NCI-H1436 treated with DMSO at 0.1 percent for 48 hours (cell line): ENCODE measurements at places on chromosomes 7 and 10.

- DNase-seq = no peak
Observed at GRCh38 chr10:77602231-77602912, 35.2 kb downstream of the KCNMA1 start.

GRCh38 chr7:39027491-39027890, 49.8 kb downstream of the POU6F2 start:
- no peak for DNase-seq

GRCh38 chr10:89563861-89564478, 28.6 kb upstream of the SLC16A12 start:
- no peak for DNase-seq

- DNase-seq = no peak
Observed at GRCh38 chr10:20890491-20891337, 6.4 kb downstream of the NEBL start.

- DNase-seq = no peak
Observed at GRCh38 chr10:101693651-101693977, 1.4 kb downstream of the FBXW4 start.

DNA sequence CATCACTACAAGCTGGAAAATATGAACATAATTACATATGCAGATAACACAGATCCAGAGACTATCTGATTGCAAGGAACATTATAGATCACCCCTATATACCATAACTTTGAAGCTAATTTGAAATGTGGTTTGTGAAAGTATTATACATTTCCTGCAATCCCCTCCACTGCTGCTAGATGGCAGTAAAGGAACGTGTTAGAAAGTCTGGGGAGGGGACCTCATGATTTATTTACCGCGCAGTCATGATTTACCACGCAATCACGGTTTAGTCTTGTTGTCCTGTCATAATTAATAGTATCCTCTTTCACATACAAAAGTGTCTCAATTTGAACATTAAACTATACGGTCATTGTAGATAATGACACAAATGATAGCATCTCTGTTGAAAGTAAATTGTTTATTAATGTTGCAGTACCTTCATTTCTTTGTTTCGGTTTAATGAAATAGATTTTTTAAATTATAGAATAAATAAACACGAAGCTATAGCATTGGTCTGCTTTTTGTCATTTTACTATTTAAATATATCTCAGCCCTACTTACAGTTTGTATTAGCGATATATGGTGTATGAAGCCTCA, 145.3 kb upstream of the PRSS1 start:
- no peak for DNase-seq

- no peak for DNase-seq
Observed at GRCh38 chr10:71735709-71736569, 16.4 kb upstream of the C10orf105 start.

GRCh38 chr7:156176039-156176438, 363.8 kb upstream of the SHH start:
- DNase-seq = no peak

- DNase-seq = no peak
Observed at GRCh38 chr10:44293306-44293778, 91.6 kb downstream of the CXCL12 start.

DNA sequence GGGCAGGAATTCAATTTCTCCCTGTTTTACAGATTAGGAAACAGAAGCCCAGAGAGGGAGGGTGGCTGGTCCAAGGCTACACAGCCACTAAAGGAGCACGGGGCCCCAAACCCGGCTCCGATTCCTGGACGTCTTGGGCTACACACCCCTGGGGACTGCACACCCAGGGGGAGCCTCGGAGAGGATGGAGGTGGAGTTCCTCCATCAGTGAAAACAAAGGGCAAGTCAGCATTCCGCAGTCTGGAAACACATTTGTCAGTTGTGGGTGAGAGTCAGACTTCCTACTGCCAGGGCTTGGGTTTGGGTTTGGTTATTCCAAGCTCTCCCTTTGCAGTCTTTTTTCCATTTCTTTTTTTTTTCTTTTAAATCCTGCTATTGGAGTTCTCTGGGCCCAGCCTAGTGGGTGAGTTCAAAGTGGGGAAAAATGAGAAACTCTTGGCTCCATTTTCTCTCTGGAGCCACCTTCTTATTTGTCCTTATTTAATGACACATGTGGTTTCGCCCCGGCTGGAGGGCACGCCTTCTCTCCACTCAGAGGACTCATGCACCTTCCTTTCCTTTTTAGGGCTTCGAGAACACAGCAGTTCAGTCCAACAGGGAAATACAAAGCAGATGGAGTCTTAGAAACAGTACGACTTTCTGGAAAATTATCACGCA, 59.9 kb upstream of the AQP1 start:
- no peak for DNase-seq

DNA sequence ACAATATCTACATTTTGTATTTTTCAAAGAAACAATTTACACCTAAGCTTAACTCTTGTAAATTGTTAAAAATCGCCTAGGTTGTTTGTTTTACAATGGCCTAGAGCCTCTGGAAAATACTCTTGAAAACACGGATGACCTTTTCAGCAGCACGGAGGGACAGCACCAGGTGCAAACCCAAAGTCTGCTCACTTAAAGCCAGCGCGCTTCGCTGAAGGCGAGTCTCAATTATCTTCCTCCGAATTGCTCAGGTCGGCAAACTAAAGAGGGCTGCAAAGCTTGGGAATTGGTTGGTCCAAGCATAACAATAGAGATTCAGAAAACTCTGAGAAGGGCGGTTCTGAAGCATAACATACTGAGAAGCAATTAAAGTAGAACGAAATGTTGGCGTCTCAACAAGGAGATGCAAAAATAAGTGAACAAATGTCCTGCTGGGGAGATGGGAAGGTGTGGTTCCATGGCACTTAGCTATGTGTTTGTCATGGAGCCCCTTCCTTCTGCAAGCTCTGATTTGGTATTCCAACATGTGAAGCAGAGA, 139.9 kb upstream of the PITRM1 start:
- DNase-seq = no peak

DNA sequence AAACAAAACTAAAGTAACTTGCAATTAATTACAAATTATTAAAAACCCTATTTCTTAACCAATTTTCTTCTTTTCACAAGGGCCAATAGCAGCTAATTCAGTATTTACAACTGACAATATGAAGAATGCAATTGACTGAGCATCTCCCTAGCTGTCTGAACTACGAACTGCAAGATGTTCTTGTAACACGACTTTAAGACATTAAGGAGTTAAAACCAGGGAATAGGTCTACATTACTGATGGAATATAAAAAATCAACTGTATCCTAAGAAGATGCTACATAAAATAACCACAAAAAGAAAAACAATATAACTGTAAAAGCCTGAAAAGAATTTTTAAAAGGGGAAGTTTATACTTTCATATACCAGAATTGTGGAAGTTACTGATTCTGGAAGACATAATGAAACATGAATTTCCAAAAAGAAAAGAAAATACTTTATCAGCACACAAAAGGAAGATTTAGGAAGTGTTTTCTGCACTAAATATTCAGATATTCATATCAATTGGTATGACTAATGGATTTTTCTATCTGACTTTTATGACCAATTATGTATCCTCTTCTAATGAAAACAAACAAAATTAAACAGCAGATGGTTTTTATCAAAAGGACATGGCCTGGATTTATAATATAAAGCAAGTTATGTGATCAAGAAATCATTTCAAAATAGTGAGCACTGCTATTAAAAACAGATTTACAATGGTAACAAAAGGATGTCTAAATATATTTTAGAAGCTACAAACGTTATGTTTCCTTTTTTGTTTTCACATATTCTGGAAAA, 1.6 kb downstream of the GPR22 start:
- no peak for DNase-seq

DNA sequence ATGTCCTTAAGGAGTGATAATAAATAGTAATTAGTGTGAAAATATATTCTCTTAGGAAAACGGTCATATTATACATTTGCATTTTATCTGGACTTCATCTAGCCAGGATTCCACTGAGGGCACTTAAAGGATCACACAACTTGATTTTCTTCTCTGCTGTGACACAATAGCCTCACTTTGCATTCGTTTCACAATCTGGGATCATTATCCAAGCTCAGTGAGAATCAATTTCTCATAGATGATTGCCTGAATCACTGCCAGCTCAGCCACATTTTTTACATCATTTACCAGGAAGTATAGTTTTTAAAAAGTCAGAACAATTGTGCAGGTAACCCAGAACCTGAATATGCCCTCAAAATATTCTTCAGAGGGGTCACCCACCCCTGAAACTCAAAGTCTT, 68.9 kb downstream of the PTPRZ1 start:
- DNase-seq = no peak

DNA sequence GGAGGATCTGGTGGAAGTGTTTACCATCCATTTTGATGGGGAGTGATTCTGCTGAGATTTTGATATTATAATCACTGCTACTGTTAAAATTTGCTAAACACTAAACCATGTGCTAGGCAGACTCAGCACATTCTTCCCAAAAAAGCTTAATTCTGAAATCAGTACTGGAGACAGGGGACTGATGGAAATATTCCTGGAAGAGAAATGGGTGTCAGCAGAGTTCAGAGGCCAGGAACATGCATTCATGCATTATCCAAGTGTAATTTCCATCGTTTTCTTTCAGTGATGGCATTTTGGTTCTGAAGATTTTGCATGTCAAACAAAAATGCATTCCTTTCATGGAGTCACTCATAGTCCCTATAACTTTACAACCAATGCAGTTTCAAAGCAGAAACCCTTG, 79.0 kb downstream of the CDCA7L start:
- no peak for DNase-seq

DNA sequence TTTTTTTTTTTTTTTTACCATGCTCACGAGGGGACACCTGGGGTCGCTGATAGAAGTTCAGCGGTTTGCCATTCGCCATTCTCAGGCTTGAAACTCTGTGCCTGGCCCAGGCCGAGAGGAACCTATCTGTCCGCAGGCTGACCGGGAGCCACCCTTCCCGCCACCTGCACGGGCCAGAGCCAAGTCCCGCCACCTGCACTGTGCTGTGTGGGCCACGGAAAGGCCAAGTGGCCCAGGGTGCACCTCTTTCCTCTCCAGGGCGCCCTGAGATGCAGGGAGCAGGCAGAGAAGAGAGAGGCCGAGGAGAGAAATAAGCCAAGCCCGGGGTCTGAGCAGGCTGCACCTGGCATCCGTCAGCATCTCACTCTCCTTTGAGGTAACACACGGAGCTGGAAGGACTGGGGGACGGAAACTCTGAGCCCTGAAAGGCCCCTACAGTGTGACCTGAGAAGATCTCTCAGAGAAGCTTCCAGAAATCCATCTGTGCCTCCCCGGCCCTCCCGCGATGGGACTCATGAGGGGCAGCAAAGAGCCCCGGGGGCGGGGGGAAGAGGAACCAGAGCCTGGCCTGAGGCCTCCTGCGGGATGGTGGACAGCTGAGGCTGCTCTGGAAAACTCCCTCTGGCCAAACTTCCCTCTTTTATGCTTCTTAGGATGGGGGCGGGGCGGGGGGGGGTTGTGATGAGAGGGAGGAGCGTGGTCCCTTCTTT, 46.6 kb downstream of the PRKAG2 start:
- no peak for DNase-seq

DNA sequence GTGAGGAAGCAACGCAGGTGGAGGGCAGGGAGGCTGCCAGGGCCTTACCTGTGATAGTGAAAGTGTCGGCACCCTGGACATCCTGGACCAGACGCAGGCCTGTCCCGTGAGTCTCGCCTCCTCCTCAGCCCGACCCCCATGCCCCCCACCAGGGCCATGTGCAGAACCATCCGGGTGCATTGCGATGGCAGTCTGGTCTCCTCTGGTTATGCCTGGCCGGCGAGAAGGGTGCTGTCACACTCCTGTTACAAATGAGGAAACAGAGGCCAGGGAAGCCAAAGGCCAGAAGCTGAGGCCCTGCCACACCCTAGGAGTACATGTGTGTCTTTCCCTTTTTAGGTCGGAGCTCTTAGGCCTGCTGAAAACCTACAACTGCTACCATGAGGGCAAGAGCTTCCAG, 7.2 kb downstream of the DEPP1 start:
- no peak for DNase-seq

GRCh38 chr10:128950159-128950915, 516.7 kb upstream of the MGMT start:
- DNase-seq = no peak

DNA sequence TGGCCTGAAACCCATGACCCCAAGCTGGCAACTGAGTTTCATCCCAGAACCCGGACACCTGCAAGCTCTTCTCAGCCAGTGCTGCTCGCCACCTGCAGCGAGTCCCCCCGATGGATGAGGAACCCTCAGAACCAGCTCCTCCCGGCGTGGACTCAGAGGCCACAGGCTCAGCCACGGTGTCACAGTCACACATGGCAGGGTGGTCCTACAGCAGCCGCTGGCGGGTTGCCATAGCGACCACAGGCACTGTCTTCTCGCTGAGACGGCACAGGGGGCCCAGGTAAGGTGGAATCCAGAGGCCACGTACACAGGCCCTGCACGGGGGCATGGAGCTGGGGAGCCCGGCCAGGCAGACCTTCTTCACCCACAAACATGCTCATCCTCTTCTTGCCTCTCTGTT, 53.4 kb downstream of the DPYSL4 start:
- DNase-seq = no peak

GRCh38 chr7:136925044-136925443, 56.6 kb downstream of the CHRM2 start:
- DNase-seq = no peak

GRCh38 chr7:112453505-112454171, 3.4 kb downstream of the IFRD1 start:
- no peak for DNase-seq

GRCh38 chr7:93622036-93623033, 47.8 kb upstream of the CALCR start:
- DNase-seq = no peak

DNA sequence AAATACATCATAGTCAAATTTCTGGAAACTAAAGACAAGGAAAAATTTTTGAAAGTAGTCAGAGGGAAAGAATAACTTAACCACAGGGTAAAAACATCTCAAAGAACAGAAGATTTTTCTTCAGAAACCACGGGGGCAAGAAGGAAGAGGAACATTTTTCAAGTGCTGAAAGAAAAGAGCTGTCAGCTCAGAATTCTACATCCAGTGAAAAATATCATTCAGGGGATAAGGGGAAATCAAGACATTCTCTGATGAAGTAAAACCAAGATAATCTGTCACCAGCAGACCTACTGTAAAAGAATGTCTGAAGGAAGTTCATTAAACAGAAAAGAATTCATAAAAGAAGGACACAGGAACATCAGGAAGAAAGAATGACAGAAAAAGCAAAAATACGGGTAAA, 111.2 kb upstream of the TMEM72 start:
- DNase-seq = no peak
